ENCODE measurements at places on chromosomes 11 and 22.

DNA sequence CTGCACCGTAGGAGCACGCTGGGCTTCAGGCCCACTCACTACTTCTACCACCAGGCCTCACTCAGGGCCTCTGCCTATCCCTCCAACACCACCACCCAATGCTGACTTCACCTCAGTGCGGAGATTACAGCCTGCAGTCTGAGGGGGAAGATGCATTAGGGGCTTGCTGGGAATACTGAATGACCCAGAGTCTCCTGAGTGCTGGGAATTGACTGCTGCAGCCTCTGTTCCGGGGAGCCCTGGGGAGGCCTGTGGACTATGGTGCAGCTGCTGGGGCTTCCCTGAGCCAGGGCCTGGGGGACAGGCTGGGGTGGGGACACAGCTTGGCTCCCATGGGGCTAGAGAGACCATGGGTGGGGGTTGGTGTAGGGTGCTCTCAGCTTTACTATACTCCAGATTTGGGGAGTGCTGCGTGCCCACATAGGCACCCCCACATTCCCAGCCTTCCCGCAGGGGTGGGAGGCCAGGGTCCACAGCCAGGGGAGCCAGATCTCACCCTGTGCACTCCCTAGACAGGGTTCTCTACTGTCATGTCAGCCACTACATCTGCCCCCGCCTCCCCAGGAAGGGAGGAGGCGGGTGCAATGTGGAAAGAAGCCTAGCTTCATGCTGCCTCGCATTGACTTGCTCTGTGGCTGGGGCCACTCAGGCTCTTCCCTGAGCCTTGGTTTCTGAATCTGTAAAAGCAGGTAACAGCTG is 44.4 kb downstream of the GDPD5 start:
- DNase-seq: no peak

DNA sequence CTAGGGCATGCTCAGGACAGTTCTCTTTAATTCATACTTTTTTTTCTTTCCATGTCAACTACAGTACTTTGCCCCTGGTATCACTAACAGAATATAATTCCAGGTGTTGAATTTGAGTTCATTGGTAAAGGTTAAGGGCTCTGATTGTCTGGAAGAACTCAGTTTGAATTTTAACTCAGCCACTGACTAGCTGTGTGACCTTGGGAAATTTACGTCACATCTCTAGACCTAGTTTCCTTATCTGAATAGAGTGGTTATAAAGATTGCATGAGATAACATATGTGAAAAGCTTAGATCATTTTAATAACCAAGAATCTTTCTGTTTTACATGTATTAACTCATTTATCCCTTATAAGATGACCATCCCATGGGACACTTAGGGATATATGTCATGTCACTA is 15.8 kb upstream of the ZC3H12C start:
- no peak for DNase-seq

- DNase-seq: no peak
Observed at GRCh38 chr11:12961615-12962014, 47.5 kb upstream of the RASSF10 start.

DNA sequence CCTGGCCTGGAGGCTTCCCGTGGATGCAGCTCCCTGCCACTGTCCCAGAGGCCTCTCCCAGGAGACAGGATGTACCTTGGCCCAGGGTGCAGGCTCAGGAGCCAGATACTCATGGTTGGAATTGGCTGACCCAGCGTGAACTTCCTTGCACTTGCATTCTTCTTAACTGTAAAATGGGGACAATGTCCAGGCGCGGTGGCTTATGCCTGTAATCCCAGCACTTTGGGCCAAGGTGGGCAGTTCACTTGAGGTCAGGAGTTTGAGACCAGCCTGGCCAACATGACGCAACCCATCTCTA is 20.1 kb upstream of the ST3GAL4 start:
- DNase-seq: no peak

DNA sequence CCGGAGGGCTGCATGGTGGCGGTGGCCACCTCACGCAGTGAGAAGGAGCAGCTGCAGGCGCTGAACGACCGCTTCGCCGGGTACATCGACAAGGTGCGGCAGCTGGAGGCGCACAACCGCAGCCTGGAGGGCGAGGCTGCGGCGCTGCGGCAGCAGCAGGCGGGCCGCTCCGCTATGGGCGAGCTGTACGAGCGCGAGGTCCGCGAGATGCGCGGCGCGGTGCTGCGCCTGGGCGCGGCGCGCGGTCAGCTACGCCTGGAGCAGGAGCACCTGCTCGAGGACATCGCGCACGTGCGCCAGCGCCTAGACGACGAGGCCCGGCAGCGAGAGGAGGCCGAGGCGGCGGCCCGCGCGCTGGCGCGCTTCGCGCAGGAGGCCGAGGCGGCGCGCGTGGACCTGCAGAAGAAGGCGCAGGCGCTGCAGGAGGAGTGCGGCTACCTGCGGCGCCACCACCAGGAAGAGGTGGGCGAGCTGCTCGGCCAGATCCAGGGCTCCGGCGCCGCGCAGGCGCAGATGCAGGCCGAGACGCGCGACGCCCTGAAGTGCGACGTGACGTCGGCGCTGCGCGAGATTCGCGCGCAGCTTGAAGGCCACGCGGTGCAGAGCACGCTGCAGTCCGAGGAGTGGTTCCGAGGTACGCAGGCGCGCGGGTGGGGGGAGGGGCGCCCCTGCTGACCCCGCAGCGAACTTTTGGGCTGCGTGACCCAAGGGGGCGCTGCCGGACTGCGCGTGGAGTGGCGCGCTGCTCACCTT is 670 bp downstream of the NEFH start:
- DNase-seq: no peak

DNA sequence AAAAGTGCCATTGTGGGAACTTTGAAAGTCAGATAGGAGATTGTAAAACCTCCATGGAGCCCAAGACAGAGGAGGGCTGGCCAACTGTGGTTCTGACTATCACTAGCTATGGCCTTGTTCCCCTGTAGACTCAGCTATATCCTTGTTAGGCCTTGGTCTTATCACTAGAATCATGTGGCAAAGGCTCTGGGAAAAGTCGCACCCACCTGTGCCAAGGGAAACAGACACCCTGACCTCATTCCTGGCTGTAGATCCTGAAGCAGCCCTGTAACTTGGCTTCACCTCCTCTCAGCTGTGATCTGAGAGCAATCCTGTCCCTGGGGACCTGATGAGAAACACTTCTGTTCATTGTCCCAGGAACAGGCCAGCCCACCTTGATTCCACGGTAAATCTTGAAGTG is 566.2 kb downstream of the TMEM135 start:
- no peak for DNase-seq

- no peak for DNase-seq
Observed at GRCh38 chr11:84438565-84438964, 1152.4 kb upstream of the CCDC90B start.

- DNase-seq: no peak
Observed at GRCh38 chr11:70206982-70207376, 3.9 kb downstream of the FADD start.

DNA sequence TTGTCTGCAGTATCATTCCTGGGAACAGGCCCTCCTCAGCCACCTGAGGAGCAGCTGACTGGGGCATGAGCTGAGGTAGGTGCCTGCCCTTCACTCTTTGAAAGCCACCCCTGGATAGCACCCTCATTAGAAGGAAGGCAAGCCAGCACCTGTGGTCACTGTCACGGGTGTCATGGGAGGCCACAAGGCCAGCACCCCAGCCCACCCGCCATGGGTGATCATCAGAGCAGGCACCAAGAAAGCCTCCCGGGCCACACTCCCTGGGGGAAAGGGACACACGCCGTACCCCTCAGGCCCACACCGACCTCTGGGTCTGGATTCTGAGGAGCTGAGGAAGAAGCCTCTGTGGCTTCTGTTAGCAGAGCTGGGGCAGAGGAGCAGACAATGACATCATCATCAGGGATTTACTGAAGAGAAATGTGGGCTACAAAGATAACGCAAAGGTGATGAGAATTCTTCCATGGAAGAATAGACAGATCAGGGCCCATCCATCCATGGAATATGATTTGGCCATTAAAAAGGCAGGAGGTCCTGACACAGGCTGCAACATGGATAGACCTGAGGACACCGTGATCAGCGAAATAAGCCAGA is 16.7 kb upstream of the NAP1L4 start:
- DNase-seq: no peak

GRCh38 chr22:22981670-22982571 is 88.4 kb upstream of the GNAZ start:
- DNase-seq: no peak

GRCh38 chr11:62456630-62457029 is 37.8 kb downstream of the SCGB1A1 start:
- no peak for DNase-seq

GRCh38 chr11:526192-526591 is 9.2 kb downstream of the HRAS start:
- no peak for DNase-seq

- no peak for DNase-seq
Observed at GRCh38 chr11:128555606-128556005, 31.8 kb downstream of the ETS1 start.

Data from LoVo (cell line).